ENCODE measurements at places on chromosomes 2 and 18.

GRCh38 chr18:48636436-48636835, 97.6 kb downstream of the CTIF start:
- no peak for DNase-seq

DNA sequence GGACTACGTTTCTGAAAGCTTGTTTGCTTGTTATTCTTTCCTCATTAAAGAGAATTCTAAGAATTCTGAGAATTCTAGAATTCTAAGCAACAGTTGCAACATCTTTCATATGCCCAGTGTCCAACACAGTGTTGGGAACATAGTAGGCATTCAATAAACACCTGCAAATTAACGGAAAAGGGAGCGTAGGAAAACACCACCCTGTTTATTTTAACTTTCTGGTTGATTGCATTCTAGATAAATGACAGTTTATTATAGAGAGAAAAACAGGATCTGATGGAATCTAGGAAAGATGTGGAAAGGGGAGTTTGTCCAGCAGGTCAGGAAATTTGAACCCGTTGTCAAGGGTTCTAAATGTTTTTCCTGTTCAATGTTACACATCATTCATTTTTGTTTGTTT, 24.2 kb upstream of the EFEMP1 start:
- DNase-seq = no peak

DNA sequence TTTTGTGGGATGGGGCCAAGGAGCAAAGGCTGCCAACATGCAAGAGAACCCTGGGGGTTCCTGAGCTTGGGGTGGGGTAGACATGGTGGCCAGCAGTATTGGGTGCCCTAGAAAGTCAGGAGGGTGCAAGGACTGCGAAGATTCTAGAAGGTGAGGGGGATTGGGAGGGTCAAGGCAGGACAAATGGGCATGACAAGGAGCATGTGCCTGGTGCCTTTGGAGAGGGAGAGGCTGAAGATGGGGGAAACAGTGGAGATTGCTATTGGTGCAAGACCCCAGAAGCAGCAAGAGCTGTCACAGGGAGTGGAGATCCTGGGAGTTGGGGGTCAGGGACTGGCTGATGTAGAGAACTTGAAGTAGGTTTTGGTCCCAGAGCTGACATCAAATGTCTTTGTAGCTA, 7.5 kb downstream of the B3GNT2 start:
- no peak for DNase-seq

DNA sequence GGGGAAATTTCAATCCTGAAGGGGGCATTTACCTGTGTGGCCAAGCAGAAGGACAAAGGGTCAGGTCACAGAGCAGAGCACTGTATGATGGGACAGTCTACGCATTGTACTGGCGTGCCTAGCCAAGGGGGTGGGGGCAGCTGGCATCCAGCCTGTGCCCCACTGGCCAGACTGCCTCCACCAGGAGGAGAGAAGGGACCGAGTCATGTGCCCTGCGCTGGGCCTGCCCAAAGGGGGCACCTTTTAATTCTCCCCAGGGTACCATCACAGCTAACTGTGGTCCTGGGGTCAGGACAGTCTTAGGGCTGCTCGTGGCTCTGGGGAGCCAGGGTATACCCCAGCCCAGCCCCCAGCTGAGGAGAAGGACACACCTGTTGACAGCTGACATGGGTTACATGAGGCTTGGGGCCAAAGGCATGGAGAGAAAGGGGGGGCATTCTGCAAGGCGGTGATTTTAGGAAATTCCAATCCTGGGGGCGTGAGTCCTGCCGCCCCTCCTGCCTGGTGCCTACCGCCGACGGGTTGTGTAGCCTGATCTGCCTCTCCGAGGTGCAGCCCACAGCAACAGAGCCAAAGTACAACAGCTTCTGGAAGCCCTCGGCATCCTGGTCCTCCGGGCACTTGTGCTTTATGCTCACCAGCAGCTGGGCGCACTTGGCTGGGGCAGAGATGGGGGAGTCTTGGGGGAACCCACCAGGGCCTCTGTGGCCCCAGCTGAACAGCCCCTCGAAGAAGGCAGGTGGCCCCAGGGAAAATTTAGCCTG, 11.0 kb downstream of the CFAP65 start:
- no peak for DNase-seq

GRCh38 chr2:105379741-105380186, 19.1 kb downstream of the FHL2 start:
- peak; percentile 79 for DNase-seq

- no peak for DNase-seq
Measured at GRCh38 chr2:197800091-197800490, 4.3 kb upstream of the PLCL1 start.

- no peak for DNase-seq
Measured at GRCh38 chr18:10051877-10052631, 138.2 kb downstream of the VAPA start.

- DNase-seq = peak; percentile 77
Measured at GRCh38 chr18:35355140-35355618, 11.0 kb upstream of the ZNF24 start.

DNA sequence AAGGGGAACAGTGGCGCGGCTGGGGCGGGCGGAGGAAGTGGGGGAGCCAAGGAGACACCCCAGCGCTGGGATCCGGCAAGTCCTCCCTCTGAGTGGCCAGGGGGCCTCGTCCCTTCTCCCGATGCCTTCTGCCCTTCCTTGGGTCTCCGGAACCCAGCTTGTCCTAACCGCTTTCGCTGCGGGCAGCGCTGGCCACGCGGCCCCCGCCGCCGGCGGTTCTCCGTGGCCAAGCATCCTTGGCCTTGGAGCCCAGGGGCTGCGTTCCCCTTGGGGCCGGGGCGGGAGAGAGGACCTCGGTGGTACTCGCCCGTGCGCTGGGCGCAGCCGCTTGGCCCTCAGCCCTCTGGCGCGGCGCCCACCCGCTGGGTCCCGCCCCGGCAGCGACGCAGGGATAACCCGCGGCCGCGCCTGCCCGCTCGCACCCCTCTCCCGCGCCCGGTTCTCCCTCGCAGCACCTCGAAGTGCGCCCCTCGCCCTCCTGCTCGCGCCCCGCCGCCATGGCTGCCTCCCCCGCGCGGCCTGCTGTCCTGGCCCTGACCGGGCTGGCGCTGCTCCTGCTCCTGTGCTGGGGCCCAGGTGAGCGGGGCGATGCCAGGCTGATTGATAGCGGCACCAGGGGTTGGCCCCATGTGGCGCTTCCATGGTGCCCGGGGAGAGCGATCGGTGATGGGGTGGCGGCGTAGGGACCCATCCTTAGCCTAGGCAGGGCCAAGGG, 128.7 kb downstream of the UXS1 start:
- no peak for DNase-seq

DNA sequence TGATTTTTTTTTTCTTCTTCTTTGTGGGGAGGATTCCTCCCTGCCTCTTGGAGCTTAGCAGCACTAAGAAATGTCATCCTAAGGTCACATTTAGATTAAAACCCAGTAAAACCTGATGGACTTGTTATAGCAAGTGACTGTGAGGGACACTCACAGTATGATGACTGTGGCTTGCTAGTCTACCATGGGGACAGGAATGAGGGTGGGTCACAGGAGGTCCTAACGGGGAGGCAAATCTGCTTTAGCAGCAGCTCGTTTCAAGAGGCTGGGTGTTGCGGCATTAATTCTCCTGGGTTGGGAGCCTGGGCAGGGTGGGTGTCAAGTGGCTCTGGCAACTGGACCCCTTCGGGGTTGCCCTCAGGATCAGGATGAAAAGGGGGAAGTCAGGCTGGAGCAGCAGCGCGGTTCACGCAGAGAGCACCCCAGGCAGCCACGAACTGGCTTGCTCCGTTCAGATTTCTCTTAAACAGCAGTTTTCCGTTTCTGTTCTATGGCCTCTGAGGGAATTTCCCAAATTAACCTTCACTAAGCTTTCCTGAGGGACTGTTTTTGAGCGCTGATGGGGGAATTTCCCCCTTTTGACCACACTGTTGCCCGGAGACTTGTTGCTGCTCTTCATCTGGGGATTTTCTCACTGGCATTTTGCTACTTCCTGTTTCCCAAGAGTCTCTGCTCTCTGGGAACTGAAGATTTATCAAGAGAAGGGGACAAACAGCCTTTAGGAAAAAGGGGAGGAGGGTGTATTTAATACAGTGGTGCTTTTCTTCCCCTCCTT, 59.8 kb upstream of the PELI1 start:
- DNase-seq = peak; percentile 62

- no peak for DNase-seq
Measured at GRCh38 chr2:219220652-219221402, 2.1 kb upstream of the ABCB6 start.

GRCh38 chr2:235527806-235528469, 34.1 kb downstream of the AGAP1 start:
- no peak for DNase-seq

- DNase-seq = no peak
Measured at GRCh38 chr2:182368996-182369395, 57.8 kb downstream of the PDE1A start.

DNA sequence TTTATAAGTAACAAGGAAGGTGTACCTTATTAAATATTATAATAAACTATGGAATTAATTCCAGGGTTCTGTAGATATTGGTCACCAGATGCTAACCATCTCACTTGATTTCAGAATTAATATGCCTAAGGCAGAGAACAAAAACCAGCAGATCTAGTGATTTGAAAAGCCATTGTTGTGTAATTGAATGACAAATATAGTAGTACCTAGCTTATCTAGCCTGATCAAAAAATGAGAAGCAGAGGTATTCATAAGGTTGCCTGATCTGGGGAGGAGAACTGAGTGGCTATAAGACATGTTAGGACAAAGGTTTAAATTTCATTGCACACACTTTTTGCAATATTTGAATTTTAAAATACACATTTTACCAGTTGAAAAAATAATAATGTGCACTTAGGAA, 132.0 kb upstream of the UBE2E3 start:
- no peak for DNase-seq

- no peak for DNase-seq
Measured at GRCh38 chr2:173371023-173371422, 16.4 kb downstream of the CDCA7 start.

DNA sequence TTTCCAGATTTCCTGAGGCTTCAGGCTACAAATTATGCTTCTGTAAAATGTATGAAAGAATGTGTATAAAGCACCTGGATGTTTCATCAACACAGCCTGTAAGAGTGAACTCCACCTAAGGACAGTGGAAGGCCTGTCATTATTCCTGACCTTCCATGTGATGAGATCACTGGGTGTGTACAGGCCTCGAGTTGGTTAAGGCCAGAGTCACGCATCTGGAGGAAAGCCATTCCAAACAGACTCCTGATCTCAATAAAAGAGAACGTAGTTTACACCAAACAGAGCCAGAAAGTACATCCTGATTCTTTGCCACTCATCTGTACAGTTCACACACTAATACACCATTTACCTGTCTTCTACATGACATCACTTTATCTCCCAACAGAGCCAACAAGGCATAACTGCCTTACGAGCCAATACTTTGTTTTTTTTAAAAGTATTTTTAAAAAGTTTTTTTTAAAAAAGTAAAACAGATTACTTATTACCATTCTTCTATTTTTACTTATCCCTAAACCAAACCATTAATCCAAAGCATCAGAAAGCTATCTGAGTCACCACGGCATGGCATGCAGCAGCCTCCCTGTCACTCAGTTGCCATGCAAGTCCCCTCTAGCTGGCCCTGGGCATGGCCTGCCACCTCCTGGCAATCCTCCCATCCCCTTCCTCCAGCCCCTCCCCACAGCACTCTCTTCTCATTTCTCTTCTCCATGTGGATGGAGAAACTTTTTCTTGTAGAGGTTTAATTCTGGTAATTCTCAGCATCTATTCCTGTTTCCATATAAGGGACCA, 78.8 kb upstream of the TFCP2L1 start:
- DNase-seq = no peak

DNA sequence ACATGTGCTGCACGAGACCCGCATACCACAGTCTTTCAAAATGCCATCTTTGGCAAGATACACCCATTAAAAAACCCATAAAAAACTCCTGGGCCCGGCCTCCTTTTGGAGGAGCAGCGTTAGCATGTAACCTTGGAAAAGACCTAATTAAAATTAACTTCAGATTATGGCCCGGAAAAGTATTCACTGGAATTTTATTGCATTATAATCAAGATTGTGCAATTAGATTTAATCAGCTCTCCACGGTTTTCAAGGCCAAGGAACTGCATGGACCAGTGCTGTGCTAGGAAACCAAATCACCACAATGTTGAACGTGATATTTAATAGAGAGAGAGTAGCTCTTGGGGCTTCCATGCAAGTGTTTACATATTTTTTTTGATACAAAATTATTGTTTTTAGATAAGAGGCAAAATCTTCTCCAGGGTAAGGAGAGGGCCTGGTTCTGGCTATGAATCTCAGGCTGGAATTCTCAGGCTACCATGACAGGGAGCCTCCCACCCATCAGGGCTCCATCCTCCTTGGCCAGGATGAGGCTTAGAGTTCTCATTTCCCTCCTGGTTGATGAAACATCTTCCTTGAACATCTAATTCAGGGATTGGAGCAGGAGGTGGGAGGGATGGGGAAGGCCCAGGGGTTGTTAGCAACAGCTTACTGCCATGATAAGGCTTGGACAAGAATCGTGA, 82.0 kb upstream of the TTC39C start:
- DNase-seq = no peak

- DNase-seq = no peak
Measured at GRCh38 chr18:50405582-50406271, 30.9 kb downstream of the SKA1 start.

GRCh38 chr2:216911886-216912285, 52.0 kb upstream of the TNP1 start:
- no peak for DNase-seq

DNA sequence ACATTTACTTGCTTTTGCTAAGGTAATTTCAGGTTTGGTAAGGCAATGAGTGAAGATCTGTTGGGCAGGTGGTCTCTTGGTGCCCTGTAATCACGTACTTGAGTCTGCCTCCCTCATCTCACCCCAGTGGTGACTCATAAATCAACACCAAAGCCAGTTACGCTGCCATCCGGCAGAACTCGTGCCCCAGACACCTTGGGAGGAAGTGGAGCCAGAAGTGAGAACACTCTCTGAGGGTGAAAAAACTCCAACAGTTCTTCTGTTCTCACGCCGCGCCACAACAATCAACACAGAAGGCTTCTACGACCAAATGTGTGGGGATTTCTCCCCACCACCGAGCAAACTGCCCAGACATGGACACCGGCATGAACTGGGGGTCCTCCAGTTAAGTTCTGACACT, 206.2 kb downstream of the ARL4C start:
- no peak for DNase-seq

GRCh38 chr18:22691946-22692710, 241.0 kb upstream of the RBBP8 start:
- peak; percentile 56 for DNase-seq

DNA sequence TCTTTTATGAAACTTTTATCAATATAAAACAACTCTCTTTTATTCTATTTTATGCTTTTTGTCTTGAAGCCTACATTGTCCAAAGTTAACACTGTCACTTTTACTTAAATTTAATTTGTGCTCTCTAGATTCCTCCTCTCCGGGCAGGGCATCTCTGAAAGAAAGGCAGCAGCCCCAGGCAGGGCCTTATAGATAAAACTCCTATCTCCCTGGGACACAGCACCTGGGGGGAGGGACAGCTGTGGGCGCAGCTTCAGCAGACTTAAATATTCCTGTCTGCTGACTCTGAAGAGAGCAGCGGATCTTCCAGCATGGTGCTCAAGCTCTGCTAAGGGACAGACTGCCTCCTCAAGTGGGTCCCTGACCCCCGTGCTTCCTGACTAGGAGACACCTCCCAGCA, 447.7 kb upstream of the FANCL start:
- no peak for DNase-seq
